ENCODE measurements at places on chromosomes 13 and 19.

GRCh38 chr13:80256352-80256932 lies 84.5 kb downstream of the SPRY2 start:
- DNase-seq, result no peak

GRCh38 chr13:79936368-79937136 lies 404.4 kb downstream of the SPRY2 start:
- DNase-seq, result peak; percentile 8

DNA sequence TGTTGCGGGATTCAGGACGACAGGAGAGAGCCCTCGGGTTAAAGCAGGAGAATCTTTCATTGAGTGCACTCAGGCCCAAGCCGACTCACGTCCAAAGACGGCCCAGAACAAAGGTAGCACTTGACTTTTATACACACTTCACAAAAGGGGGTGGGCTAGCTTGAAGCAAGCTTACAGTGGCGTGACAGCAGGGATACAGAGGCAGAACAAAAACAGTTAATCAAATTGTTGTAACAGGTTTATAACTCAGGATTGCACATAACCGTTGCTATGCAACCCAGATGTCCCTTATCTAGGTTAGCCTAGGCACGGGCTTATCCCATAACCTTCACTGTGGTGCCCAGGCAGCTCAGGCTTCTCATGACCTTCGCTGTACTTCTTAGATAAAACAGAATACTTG lies 2.0 kb downstream of the MED25 start:
- DNase-seq, result no peak

DNA sequence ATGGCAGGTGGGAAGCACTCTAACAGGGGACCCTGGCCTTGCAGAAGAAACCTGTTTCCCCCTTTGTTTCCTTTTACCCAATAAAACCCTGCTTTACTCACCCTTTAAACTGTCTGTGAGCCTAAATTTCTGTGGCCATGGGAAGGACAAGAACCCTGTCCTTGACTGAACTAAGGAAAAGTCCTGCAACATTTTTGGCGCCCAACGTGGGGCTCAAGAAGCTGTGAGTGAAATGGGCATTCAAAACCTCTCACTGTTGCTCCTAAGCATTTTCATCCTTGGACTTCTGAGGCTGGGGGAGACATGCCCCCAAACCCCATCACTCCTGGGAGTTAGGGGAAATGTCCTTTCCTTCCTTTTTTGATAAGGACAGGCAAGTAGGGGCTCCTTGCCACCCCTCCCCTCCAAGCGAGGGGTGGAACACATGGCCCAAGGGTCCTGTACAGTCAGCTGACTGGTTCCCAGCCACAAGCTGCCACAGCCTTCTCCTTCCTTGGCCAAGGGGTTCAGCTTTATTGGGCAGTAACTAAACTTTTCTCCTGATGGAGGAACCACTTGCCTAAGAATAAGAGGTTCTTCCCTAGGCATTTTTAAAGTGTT lies 381.6 kb downstream of the KLF5 start:
- no peak for DNase-seq

DNA sequence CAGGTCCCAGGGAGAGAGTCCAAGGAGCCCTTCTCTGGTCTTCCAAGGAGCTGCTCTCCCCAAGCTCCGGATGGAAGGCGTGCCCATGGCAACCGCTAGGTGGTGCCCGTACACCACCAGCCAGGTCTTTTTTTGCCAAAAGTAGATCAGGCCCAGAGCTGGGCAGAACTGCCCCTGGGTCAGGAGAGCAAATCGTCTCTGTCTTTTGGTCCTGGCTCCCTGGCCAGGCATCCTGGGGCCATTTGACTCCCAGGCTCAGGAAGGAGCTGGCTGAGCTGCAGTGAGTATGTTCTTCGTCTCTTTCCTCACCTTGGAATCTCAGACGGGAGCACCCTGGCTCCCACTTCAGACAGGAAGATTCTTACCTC lies 24.6 kb upstream of the BCL3 start:
- DNase-seq, result peak; percentile 16

- no peak for DNase-seq
Observed at GRCh38 chr19:8116437-8117293, 32.7 kb downstream of the FBN3 start.

DNA sequence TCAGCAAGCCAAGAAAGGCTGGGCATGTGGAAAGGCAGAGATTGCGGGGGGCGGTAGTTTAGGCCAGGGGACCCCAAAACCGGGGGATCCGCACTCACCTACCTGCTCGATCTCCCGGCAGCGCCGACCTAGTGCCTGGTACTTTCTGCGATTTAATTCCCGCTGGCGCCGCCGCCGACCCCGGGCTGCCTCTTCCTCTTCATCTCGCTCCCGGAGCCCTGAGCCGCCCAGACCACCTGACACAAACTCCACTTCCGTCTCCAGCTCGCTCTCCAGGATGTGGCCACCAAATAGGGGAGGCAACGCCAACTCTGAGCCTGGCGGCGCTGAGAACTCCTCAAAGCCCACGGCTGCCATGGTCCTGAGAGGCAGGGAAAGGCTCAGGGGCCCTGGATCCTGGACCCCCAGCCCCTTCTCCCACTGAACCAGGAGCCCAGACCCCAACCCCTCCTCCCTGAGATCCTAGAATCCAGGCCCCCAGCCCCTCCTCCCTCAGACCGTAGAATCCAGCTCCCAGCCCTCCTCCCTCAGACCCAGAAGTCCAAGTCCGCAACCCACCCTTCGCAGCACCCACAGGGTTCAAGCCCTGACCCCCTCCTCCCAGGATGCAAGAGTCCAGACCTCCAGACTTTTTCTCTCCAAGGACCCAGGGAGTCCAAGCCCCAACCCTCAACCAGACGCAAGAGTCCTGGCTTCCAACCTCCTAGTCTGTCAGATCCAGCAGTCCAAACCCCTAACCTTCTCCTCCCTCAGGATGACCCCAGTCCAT lies 933 bp downstream of the TFPT start:
- DNase-seq, result no peak

GRCh38 chr13:89227356-89227755 lies 1556.2 kb downstream of the SLITRK5 start:
- DNase-seq, result no peak

DNA sequence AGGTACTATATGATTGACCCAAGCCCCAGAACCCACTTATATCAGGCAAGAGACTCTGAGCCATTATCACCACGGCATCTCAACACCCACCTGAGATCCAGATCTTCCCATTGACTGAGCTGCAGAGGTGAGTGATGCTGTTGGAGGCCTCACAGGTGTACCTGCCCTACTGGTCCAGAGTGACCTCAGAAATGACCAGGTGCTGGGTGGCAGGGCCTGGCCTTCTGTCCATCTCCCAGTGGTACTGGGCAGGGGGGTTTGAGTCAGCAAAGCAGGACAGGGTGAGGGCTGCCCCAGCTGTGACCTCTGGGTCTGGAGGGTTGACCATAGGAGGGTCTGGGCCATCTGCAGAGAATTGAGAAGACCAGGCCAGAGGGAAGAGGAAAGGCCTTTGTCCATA lies 13.2 kb upstream of the CEACAM20 start:
- no peak for DNase-seq
